GM12891 (cell line): ENCODE measurements at places on chromosomes 4 and X.

DNA sequence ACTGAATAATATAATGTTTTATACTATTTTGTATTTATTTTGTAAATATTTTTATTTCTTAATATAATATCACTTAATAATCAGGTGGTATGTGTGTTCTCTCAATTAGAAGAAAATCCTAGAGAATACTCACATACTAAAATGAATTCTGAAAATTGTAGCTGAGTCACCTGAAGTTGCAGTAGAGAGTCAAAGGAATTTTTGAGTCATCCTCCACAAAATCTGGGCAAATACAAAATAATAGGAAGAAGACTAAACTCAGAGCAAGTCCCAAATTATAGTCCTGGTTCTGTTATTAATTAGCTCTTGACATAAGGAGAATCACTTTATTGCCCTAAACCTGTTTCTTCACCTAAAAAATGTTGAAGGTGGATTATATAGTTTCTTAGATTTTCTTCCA lies 57.8 kb downstream of the SPATA4 start:
- no peak for DNase-seq

DNA sequence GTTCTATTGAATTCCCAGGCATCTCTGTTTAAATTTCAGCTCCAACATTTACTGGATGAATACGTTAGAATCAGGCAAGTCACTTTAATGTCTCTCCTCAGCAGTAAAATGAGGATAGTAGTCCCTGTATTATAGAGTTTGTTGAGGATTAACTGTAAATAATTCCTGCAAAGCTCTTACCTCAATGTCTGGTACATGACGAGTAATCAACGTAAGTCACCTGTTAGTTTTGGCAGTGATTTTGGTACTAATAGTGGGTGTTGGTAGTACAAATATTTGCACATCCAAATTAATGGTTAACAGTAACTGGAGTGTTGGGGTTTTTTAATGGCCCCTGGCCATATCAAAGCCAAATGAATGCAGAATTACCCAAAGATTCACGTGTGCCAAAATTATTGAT lies 189.8 kb upstream of the GALNT7 start:
- no peak for DNase-seq

DNA sequence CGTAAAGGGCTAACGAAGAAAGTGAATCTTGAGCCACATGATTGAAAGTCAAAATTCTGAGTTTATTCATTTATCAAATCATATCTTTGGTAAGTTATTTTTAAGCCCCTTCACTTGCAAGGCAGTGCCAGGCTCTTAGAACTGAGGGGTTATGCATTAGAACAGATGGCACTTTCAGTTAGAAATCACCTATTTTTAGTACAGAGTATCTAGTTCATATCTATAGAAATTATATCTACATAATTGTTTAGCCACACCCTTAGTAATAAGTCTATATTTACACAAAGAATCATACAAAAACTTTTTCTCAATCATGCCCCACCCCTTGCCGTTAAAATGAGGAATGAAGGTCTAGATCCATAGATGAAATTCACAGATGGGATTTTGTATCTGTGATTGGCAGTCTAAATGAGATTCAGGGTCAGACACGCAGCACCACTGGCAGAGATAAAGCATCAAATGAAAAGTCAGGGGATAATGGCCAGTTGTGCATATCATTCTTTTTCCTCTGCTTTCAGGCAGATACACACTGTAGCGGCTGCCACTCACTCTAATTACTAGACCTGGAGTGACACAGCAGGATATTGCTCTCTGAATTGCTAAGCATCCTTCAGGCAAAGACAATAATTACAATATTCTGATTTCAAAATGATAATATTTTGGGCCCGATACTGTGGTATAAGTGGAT lies 440.5 kb downstream of the MAPK10 start:
- no peak for DNase-seq

GRCh38 chr4:94668724-94669123 lies 89.0 kb upstream of the BMPR1B start:
- DNase-seq, result no peak

- DNase-seq, result no peak
Measured at GRCh38 chrX:2627272-2627867, 63.7 kb upstream of the CD99 start.

DNA sequence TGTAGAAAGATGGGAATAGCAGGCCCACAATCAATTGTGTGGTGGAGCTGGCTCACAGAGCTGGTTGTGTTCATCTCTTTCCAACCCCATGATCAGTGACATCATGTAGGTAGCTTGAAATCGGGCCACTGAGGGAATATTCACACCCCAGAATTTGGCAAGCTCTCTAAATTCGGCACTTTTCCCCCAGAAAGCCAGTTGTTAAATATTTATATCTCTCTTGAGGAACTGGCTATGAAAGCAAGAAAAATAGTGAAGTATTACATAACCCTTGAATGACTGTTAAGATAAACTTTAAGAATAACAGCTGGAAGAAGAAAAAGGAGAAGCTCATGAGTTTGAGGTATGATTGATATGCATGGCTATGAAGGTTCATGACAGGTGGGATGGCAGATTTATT lies 38.9 kb downstream of the GPRIN3 start:
- no peak for DNase-seq

- peak; percentile 38 for DNase-seq
Measured at GRCh38 chr4:2487632-2488031, 18.7 kb downstream of the RNF4 start.

GRCh38 chrX:152020888-152021287 lies 46.4 kb upstream of the GABRE start:
- no peak for DNase-seq

DNA sequence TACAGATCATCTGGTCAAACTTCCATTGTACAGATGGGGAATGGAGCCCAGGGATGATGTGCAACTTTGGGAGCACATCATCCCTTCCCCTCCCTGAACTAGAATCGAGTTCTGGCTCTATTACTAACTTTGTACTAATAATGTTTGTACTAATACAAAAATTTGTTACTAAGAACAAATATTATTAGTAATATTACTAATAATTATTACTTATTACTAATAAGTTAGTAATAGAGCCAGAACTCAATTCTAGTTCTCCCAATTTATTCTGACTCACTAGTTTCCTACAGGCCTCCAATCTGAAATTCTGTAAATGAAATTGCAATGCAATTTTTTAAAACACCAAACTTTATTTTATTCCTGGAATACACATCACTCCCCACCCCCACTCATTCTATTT lies 47.9 kb upstream of the CD40LG start:
- DNase-seq, result no peak
